Kidney epithelial cell (primary cell): ENCODE measurements at places on chromosomes 12 and 14. TPM values are rescaled to one million over a fixed set of nuclear protein-coding genes. Genes with fewer than 3 reads are reported as not detected.

The RGS6 gene
- total RNA-seq: not detected in 2 replicates

The MYF6 gene
- total RNA-seq: not detected in 2 replicates

The CLEC6A gene
- not detected in 2 replicates for total RNA-seq

The GALNT6 gene
- total RNA-seq: 35.0 and 45.7 TPM in 2 replicates

The GSC gene
- total RNA-seq: not detected in 2 replicates

The CRIP2 gene
- 101 and 128 TPM in 2 replicates for total RNA-seq

The RNASE1 gene
- total RNA-seq: not detected in 2 replicates
